ENCODE measurements at places on chromosomes 1 and 21.

GRCh38 chr1:154883919-154884868 is 14.1 kb upstream of the KCNN3 start:
- no peak for DNase-seq

GRCh38 chr1:203954788-203955552 is 93.6 kb downstream of the SNRPE start:
- DNase-seq: no peak

DNA sequence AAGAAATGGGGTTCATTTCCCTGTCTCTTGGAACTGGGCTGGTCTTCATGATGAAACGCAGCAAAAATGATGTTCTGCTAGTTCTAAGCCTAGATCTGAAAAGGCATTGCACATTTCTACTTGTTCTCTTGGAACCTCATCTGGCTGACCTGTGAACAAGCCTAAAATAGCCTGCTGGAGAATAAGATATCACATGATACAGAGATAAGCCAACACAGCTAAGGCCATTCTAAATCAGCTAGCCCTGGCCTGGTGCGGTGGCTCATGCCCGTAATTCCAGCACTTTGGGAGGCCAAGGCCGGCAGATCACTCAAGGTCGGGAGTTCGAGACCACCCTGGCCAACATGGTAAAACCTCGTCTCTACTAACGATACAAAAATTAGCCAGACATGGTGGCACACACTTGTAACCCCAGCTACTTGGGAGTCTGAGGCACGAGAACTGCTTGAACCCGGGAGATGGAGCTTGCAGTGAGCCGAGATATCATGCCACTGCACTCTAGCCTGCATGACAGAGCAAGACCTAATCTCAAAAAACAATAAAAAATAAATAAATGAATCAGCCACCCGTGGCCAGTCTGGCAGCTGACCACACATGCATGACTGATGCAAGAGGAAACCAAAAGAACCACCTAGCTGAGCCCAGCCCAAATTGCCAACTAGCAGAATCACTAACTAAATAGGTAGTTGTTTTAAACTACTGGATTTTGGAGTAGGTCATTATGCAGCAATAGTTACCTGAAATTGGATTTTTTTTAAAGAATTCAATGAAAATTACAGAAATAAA is 18.0 kb downstream of the CD244 start:
- no peak for DNase-seq

- no peak for DNase-seq
These were observed 73.0 kb downstream of the DHRS3 start for GRCh38 chr1:12544992-12545391.

- no peak for DNase-seq
These were observed 6.1 kb downstream of the ATF3 start for GRCh38 chr1:212614453-212615200.

GRCh38 chr1:29243023-29243870 is 6.9 kb downstream of the PTPRU start:
- no peak for DNase-seq

DNA sequence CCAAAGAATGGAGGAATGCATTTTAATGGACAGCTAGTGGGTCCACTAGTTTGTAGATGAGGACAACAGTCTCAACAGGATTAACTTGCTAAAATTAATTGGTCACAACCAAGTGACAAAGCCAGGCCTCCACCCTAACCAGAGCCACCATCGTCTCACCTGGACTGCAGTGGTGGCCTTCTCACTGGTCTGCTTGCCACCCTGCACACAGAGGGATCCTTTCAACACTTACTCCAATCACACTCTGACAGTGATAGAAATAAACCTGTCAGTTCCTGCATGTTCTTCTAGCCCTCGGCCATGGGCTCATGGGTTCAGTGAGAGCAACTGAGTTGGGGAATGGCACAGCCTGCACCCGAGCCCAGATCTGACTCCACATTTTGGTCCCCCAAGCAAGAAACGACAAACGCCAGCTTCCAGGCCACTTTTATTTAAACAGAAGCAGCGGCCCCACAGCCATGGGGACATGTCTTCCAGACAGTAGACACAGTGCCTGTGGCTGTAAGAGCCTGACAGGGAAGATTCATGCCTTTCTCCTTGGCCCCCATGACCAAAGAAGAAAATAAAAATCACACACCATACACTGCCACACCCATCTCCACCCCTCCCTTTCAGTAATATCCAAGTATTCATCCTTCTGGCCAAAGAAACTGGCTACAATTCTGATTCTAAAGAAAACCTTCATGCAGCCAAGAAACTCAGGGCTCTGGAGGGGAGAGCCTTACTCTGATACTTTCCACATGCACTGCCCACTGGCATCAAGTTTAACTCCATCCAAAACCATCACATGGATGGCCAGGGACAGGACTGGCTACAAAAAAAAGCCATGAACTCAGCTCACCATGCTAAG is 37.6 kb downstream of the DHCR24 start:
- DNase-seq: no peak

DNA sequence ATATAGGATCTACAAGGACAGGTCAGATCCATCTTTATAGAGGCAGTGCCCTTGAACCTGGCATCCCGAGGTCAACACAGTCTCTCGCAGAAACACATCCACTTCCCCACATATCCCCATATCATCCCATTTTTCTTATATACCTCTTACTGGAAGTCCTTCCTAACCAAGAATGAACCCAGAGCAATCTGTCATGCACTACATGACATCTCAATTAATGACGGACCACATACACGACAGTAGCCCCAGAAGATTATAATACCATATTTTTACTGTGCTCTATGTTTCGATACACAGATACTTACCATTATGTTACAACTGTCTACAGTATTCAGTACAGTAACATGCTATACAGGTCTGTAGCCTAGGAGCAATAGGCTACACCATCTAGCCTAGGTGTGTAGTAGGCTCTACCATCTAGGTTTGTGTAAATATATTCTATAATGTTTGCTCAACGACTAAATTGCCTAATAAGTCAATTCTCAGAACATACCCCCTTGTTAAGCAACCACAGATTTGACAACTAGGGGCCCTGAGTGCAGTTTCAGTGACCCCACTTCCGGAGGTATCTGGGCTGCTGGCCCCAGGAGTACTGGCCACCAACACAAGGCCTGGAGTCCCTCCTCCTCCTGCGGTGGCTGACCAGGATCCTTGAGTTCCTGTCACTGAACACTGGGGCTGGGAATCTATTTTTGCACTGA is 28.1 kb downstream of the PTPN14 start:
- DNase-seq: no peak

DNA sequence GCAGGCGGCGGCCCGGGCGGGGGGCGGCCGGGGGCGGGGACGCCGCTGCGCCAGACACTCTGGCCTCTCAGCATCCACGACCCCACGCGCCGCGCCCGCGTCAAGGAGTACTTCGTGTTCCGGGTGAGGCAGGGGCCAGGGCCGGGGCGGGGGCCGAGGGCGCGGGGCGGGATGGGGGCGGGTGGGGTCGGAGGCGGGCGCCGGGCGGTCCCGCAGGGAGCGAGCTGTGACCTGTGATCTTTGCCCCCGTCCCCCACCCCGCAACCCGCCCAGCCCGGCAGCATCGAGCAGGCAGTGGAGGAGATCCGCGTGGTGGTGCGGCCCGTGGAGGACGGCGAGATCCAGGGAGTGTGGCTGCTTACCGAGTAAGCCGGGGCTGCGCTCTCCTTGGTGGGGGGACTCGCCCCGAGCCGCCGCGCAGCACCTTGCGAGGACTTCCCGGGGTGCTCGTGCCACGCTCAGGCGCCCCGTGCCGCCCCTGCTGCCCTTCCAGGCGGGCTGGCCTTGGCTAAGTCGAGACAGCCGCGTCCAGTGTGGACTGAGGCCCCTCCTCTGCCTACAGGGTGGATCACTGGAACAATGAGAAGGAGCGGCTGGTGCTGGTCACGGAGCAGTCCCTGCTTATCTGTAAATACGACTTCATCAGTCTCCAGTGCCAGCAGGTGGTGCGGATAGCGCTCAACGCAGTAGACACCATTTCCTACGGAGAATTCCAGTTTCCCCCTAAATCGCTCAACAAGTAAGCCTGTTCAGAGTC is 514 bp downstream of the TPRG1L start:
- no peak for DNase-seq

DNA sequence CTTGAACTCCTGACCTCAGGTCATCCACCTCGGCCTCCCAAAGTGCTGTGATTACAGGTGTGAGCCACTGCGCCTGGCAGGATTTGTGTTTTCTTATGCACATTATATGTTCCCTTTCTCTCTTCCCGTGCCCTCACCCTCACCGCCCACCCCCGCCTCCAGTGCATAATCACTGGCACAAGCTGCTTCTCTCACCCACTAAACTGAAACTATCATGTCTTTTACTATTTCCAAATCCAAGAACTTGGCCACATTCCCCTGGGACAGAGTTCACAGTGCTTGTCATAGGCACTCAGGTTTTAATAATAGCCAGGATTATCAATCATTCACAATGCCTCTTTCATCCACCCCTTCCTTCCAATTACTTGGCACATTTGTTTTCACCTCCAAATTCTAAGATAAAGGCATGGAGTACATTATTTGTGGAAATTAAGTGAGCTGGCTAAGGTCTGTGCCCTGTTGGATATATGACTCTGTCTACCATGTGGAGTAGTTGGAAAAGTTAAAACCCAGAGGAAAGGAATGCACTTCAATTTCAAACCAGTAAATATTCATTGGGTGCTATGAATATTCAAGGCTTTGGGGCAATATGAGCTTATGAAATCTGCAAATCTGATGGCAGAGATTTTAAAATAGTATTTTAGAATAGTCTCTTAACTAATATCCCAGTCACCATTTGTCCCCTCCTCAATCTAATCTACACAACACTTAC is 17.6 kb upstream of the MAPKAPK2 start:
- DNase-seq: no peak

- no peak for DNase-seq
These were observed 18.5 kb upstream of the C1orf21 start for GRCh38 chr1:184368354-184368753.

GRCh38 chr1:11434501-11434900 is 44.5 kb upstream of the DISP3 start:
- DNase-seq: no peak

DNA sequence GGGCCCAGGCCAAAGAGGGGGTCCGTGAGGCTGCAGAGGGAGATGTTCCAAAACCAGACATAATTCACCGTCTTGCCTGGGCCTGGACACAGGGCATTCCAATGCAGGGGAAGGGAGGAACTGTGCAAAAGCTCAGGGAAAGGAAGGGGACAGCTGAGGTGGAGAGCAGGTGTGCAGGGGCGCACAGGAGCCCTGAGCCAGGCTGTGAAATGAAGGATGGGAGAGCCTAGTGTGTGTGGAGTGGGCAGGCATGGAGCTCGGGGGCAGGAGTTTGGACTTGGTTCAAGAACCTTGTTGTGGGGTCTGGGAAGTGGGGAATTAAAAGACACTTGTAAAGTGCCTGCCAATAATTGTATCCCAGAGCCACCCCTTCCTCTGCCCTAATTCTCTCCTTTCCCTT is 2.3 kb downstream of the TNNI1 start:
- no peak for DNase-seq

GRCh38 chr1:115062542-115063004 is 26.7 kb downstream of the TSPAN2 start:
- DNase-seq: no peak

DNA sequence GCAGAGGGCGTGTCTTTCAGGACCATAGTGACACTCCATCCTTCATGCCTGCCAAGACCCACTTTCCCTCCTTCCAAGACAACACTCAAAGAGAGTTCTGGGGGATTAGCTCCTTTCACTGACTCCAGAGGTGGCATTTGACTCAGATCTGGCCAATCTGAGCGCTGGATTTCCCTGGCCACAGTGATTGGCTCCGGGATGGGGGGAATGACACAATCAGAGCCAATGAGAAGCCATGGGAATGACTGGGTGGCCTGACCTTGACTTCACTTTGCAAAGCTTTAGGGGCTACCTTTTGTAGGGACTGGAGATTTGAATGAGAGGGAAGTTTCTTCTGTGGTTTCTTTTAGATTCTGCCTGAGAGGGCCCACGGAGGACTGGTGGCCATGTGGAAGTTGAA is 26.9 kb upstream of the WNT4 start:
- DNase-seq: no peak

- DNase-seq: no peak
These were observed 44.9 kb upstream of the ARHGEF16 start for GRCh38 chr1:3409366-3410141.

- no peak for DNase-seq
These were observed 989 bp upstream of the ETV3 start for GRCh38 chr1:157139052-157139715.

DNA sequence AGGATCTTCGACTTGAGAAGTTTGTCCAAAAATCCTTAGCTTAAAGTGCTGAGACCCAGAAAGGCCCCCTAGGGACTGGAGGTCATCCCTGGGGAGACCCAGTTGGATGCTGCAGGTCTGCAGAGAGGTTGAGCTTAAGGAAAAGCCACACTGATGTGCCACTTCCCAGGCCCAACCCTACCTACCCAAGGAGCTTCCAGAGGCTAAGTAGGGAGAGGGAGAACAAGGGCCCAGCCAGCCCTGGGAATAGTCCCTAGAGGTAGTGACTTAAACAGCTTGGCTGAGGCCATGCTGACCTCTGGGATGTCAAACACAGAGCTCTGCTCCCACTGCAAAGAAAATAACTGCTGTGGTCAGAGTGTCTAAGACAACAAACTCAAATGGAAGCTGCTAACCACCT is 693.7 kb downstream of the MATN1 start:
- DNase-seq: no peak

- DNase-seq: peak; percentile 76
These were observed 115.3 kb upstream of the FMN2 start for GRCh38 chr1:239976130-239976968.

- DNase-seq: no peak
These were observed 110.4 kb upstream of the SPATA6 start for GRCh38 chr1:48582408-48582807.

DNA sequence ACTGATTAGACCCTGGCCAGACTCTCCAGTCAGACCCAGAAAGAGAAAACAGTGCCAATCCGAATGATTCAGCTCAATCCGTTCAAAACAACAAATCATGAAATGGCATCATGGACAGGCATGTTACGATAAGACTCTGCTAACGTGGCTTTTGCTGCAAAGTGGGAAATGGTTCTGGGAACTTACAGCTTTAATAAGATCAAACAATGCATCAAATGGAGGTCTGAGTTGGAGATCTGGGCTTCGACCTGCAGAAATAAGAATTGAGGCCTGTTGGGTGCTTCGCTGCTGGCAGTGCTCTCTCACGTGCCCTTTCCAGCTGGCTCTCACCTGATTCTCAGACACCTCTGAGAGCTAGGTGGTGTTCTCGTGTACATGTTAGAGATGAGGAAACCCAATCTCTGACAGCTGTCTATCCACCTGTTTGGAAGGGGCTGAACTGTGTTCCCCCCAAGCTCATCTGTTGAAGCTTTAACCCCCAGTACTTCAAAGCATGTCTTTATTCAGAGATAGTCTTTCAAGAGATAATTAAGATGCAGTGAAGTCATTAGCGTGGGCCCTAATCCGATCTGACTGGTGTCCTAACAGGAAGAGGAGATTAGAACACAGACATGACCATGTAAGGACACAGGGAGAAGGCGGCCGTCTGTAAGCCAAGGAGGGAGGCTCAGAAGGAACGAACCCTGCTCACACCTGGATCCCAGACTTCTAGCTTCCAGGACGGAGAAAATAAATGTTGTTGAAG is 45.5 kb upstream of the ETS2 start:
- DNase-seq: no peak

DNA sequence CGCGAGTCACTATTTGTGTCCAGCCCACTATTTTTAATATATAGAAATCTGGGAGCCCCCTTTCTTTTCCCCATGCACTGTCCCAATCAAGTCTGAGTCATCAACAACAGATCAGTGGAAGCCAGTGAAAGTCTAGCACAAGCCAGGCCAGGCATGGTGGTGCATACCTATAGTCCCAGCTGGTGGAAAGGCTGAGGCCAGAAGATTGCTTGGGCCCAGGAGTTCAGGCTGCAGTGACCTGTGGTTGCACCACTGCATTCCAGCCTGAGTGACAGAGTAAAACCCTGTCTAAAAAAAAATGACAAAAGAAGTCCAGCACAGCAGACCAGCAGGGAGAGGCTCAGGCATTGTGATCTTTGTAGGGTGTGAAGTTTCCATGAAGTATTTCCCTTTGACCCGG is 9.0 kb upstream of the RPL5 start:
- no peak for DNase-seq
